Mesendoderm (in vitro differentiated cells): ENCODE measurements at places on chromosomes 5 and 9.

GRCh38 chr5:171444582-171444981 lies 25.1 kb downstream of the FGF18 start:
- no peak for DNase-seq

- peak; percentile 79 for DNase-seq
Measured at GRCh38 chr5:31196309-31196708, 2.8 kb downstream of the CDH6 start.

DNA sequence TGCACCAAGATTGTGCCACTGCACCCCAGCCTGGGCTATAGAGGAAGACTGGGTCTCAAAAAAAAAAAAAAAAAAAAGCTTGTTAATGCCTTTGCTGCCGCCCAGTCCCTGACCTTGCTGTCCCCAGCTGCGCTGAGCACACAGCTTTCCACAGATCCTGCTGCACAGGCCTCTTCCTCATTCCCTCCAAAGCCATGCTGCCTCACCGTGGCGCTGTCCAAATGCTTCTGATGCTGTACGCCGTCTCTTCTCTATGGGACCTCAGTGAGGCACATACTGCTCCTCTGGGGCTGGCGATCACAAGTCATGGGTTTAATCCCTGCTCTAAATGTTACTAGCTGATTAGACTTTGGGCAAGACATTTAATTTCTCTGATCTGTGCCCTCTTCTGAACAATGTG lies 234.1 kb downstream of the FBXL7 start:
- no peak for DNase-seq

- DNase-seq = peak; percentile 10
Measured at GRCh38 chr9:90815183-90815943, 13.7 kb downstream of the SYK start.

GRCh38 chr9:79152306-79152705 lies 419.5 kb upstream of the TLE4 start:
- DNase-seq = no peak

- DNase-seq = no peak
Measured at GRCh38 chr9:137956039-137956438, 78.5 kb downstream of the CACNA1B start.

DNA sequence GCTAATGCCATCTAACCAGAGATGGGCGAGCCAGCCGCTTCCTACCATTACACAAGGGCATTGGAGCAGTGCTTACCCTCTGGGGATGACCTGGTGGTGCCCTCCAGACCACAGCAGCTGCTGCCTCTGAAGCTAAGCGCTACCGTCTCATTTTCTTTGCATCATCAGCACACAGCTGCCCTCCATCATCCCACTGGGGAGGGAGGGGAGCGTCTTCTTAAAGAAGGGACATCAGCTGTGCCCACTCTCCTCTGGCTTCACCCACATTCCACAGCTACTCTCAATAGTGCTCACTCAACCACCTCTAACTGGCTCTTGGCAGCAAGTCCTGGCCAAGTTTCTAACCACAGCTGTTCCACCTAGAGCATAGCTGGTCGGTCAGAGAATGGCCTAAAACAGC lies 503.4 kb downstream of the NFIB start:
- no peak for DNase-seq

- DNase-seq = no peak
Measured at GRCh38 chr9:101097210-101097609, 68.7 kb downstream of the PLPPR1 start.

- no peak for DNase-seq
Measured at GRCh38 chr5:72154076-72154756, 46.9 kb downstream of the MAP1B start.

- peak; percentile 80 for DNase-seq
Measured at GRCh38 chr5:671459-672328, 21.5 kb downstream of the TPPP start.

GRCh38 chr5:20497356-20497755 lies 509.4 kb upstream of the CDH18 start:
- DNase-seq = no peak

GRCh38 chr9:113177251-113177650 lies 26.4 kb downstream of the SLC31A2 start:
- no peak for DNase-seq

DNA sequence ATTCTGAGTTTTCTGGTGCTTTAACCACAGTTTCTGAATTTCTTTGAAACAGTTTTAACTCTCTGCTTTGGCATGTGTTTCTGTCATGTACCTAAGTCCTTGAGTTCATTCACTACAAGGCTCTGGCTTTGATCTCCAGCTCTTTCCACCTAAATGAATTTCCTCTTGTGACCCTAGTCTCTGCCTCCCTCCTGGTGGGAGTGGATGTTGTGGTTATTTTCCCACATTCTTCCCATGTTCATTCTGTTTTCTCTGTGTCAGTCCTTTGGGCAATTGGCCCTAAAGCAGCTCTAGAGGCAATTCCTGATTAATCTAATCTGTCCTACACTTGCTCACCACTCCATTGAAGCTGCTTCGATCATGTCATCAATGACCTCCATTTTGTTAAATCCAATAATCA lies 28.4 kb upstream of the DPYSL3 start:
- DNase-seq = no peak

DNA sequence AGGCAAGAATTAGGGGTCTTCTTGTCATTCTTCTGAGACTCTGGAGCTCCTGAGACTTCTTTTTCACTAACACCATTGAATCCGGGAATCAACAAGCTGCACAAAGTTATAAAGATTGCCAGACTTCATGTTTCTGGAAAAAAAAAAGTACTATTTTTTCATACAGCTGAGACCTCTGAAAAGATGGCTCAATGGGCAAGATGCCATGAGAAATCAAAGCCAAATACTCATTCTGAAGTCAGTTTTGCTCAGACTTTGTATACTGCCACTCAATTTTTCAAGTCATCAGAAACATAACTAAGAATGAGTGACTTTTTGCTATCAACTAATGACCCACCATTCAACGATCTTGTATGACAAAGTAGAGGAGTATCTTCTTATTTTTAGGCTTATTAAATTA lies 512.0 kb downstream of the RAB3C start:
- no peak for DNase-seq

DNA sequence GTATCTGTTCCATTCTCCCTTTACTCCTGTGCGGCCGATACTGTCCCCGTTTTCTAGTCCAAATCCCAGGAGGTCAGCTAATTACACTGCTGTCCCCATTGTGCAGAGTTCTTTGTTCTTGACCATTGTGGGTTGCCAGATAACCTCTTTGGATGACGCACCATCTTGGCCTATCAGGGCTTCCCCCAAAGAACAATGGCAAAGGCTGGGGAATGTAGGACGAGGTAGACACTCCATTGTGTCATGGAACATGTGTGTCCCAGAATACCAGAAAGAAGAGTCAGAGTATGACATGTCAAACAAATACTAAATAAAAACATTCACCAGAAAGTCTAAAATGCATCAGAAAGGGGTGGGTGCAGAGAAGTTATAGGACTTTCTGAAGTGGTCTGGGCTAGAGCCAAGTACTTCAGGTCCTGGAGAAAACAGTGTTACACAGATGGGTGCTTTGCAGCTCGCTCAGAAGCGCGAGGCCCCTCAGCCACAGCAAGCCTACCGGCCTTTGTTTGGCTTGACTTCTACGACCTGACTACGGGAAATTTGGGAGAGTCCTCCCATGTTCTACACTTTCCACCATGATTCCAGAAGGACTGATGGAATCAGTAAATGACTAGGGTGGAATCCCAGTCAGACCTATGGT lies 83.2 kb upstream of the SSBP2 start:
- no peak for DNase-seq

DNA sequence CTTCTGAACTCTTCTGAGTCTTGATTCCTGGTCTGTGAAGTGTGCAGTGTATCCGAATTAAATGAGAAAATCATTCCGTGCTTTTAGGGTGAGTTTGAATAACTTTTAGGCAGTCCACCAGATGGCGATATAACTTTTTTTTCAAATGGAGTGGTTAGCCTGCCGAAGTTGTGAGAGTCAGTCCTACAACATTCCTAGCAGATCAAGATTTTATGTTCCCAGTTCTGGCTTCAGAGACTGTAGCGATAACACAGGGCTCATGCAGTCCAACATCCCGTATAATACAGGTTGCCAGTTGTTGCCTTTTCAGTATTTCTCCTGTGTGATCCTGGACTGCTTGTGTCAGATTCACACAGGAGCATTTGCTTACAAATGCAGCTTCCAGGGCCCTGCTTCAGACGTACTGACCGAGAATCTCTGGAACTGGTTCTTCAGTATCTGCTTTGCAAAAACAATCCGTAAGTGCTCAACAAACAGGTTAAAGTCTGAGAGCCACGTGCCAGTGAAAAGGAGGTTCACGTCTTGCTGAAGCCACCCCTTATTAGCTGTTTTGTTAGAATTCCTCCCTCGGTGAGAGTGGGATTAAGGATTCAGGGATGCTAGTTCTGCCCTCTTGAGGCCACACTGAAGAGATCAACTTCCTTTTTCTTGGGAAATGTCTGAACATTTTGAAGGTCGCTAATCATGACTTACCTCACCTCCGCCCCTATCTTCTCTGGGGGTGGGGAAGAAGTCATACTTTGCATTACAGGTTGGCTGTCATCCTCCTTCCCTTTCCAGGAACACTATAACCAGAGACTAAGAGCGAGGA lies 22.8 kb downstream of the SMIM3 start:
- DNase-seq = peak; percentile 90

DNA sequence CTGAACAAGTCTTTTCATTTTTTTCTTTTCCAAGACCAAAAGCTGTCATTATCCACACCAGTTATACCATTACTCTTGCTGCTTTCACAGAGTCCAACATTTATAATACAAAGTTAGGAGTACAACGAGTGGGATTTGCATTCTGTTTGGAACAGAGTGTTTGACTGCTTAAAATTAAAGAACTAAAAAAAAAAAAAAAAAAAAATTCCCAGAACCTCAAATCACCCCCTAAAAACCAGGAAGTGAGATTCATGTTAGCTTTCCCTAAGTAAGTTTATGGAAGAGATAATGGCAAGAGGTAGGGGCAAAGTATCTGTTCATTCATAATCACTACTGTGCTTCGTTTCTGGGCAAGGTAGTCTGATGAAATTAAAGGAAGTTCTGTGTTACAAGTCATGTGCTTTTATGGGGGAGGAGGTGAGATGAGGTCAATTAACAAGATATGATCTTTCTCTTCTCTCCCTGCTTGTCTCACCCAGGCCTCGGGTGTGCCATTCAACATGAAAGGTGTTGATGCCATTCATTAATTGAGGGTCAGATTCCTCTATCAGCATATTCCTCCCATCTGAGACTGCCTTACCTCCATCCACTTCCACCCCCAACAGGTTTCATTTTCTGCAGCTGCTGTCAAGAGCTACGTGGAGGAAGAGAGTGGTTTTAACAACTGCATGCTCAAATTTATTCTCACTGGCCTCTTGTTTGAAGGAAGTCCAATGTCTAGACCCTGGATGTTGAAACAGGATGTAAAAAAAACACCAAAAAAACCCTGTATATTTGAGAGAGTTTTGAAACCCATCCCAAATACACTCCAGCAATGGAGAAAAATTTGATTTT lies 58.1 kb downstream of the MARCHF3 start:
- DNase-seq = peak; percentile 66

GRCh38 chr5:176187276-176188062 lies 50.8 kb upstream of the SIMC1 start:
- DNase-seq = peak; percentile 54

- peak; percentile 90 for DNase-seq
Measured at GRCh38 chr9:124415852-124416484, 726 bp upstream of the PSMB7 start.

DNA sequence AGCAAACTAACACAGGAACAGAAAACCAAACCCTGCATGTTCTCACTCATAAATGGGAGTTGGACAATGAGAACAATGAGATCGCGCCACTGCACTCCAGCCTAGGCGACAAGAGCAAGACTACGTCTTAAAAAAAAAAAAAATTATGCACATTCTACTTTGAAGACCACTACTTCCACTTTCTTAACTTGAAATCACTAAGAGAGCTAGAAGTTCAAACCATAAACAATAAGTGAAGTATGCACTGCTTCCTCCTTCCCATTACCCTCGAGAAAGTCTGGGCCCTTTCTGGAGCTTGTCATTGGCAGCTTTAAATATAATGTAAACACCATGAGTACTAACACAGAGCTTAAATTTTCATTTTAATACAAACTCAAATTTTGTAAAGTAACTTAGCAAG lies 94.9 kb downstream of the TLE1 start:
- DNase-seq = no peak

GRCh38 chr9:90251316-90251715 lies 391.3 kb downstream of the DIRAS2 start:
- no peak for DNase-seq

DNA sequence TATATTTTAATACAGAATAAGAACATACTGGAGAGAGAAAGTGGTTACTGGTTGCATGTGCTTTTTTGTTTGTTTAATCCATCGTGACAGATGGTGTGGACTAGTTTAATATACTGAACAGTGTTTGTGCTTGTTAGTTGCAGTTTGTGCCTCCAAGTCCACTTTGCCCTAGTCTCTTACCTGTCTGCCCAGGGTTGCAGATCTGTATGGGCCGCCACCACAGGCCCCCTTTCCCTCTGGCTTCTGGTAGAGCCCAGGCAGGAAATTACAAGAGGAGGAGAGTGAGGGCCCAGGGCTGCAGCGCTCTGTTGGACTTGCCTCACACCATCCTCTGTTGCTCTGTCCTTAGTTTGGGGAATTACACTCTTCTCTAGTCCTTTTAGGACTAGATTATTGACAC lies 166.4 kb downstream of the KDM4C start:
- no peak for DNase-seq

- peak; percentile 17 for DNase-seq
Measured at GRCh38 chr5:25500635-25501034, 855.9 kb upstream of the CDH10 start.

GRCh38 chr9:137685741-137686420 lies 67.1 kb downstream of the EHMT1 start:
- DNase-seq = no peak

DNA sequence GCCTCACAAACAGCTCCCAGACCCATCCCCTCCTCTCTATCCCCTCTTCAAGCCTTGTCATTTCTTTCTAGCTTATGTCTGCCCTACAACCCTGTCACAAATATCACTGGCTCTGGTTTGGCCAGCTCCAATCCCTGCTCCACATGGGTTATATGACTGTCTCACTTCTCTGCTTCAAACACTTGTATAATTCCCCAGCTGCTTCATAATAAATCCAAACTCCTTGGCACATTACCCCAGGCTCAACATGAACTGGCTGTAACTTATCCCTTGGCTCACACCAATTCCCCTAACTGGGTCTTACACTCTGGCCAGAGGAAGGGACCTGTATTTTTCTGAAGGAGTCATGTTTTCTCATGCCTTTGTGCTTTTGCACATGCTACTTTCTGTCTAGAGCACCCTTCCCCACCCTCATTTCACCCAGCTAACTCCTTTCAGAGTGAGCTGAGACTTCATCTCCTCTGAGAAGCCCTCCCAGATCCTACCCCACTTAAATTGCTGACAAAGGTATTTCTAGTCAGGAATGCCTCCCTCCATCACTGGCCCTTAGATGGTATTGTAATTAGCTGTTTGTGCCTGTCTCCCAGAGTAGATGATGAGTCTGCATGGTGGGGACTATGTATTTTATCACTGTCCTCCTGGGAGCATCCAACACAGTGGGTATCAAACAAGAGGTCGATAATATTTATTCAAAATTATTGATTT lies 5.3 kb downstream of the PRXL2C start:
- no peak for DNase-seq

DNA sequence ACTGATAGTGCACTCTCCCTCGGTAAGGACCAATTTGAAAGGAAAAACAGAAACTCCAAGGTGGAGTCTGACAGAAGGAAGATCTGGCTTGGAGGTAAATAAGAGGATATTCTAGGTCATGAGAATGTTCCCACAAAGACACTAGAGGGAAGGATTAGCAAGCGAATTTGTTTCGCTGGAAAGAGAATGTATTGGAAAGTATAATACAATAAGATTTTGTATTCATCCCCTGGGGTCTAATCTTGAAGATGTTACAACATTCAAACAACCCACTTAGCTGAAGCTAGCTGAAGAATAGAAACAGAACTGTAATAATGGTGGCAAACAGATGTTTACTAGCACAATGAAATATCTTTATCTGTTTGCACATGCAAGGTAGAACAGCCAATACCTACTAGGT lies 158.7 kb downstream of the GNAQ start:
- no peak for DNase-seq
